GM13977 (cell line): ENCODE measurements at places on chromosomes 13 and 19.

- DNase-seq = no peak
Observed at GRCh38 chr13:35993686-35994085, 137.5 kb downstream of the DCLK1 start.

GRCh38 chr19:751501-752341 is 809 bp downstream of the MISP start:
- no peak for DNase-seq

- DNase-seq = no peak
Observed at GRCh38 chr13:37601648-37602440, 3.3 kb upstream of the POSTN start.

- DNase-seq = peak; percentile 23
Observed at GRCh38 chr13:45048890-45049407, 59.6 kb downstream of the GPALPP1 start.

GRCh38 chr13:114002009-114002544 is 28.2 kb upstream of the C13orf46 start:
- DNase-seq = no peak

DNA sequence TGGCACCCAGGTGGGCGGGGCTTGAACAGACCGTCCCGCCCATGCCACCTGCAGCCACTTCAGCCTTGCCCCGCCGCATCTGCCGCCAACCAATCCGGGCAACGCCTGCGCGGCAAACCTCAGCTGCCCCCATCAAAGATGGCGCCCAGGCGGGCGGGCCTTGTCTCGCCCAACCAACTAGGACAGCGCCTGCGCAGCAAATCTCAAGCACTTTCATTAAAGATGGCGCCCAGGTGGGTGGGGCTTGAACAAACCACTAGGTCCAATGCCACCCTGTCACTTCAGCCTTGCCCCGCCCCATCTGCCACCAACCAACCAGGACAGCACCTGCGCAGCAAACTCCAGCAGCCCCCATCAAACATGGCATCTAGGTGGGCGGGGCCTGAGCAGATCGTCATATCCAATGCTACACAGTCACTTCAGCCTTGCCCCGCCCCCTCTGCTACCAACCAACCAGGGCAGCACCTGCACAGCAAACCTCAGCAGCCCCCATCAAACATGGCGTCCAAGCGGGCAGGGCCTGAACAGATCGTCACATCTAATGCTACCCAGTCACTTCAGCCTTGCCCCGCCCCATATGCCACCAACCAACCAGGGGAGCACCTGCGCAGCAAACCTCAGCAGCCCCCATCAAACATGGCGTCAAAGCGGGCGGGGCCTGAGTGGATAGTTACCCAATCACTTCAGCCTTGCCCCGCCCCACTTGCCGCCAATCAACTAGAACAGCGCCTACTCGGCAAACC is 1.4 kb downstream of the PEG3 start:
- no peak for DNase-seq

GRCh38 chr13:39023761-39024160 is 14.1 kb downstream of the PROSER1 start:
- DNase-seq = no peak

- no peak for DNase-seq
Observed at GRCh38 chr13:97273341-97273831, 51.3 kb downstream of the MBNL2 start.

GRCh38 chr13:66657165-66657881 is 572.8 kb downstream of the PCDH9 start:
- no peak for DNase-seq

DNA sequence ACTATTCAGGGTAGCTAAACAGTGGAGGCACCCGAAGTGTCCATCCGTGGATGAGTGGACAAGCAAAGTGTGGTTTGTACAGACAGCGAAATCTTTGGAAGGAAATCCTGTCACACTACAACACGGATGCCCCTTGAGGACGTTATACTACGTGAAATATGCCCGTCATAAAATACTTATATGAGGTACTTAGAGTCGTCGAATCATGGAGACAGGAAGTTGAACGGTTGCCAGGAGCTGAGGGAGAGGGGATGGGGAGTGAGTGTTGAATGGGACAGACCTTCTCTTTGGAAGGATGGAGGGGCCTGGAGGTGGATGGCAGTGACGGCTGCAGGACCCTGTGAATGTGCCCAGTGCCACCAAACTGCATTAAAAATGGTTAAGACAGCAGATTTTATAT is 11.6 kb downstream of the ATP4B start:
- DNase-seq = no peak

GRCh38 chr13:50678464-50679162 is 164.9 kb downstream of the DLEU7 start:
- no peak for DNase-seq

GRCh38 chr13:96089749-96090239 is at the start of gene HS6ST3:
Gene HS6ST3, plus strand, starts transcription at chr13:96090107.
- DNase-seq = peak; percentile 49

DNA sequence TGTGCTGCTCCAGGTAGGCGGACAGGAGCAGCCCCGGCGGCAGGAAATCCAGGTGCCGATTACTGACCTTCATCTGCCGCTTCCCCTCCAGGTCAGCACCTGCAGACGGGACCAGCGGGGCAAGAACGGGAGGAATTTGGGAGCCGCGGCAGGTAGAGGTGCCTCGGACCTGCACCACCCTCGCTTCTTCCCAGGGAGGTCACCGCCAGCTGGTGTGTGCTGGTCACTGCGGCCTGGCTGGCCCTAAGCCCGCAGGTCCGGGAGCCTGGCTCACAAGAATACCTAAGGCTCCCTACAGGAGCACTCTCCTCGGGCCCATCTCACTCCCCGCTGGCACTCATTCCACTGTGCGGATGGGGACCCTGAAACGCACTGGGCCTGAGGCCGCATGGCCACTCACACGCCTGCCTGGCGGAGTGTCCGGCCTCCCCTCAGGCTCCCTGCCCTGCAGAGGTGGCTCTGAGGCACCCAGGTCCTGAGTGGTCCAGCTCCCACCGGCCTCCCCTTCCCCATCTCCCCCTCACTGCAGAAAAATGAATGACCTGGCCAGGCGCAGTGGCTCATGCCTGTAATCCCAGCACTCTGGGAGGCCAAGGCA is 4.3 kb downstream of the RNU6-9 start:
- DNase-seq = no peak

GRCh38 chr13:26688286-26688685 is 72.3 kb downstream of the GPR12 start:
- DNase-seq = no peak

- no peak for DNase-seq
Observed at GRCh38 chr19:12838886-12839756, 806 bp downstream of the MAST1 start.

DNA sequence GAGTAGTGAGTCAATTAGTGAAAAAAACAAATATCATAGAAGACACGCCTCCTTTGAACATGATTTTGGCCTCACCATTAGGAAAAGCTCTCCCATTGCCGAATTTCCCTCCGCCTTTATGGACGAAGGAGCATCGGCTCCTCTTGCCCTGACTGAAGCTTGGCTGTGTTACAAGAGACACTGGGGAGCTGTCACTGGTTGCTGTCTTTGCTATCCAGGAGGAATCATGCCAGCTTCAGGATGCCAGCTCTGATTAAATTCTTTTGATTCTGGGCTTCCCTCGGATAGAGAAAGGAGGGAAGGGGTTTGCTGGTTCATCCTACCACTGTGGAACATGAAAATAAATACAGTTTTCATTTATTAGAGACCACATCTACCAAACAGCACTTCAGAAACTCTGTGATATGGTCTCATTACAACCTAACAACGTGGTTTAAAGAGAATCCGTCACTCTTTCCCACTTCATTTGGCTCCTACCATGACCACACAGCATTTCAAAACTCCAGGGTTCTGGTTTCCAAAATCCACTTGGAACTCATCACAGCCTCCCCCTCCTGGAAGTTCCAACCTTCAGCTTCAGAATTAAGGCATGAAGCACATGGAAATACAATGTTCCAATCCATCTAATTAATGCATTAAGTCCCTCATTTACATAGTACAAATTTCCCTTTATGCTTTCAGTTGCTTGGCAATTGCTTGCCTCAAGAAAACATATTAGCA is 446.0 kb downstream of the EFNB2 start:
- DNase-seq = no peak

DNA sequence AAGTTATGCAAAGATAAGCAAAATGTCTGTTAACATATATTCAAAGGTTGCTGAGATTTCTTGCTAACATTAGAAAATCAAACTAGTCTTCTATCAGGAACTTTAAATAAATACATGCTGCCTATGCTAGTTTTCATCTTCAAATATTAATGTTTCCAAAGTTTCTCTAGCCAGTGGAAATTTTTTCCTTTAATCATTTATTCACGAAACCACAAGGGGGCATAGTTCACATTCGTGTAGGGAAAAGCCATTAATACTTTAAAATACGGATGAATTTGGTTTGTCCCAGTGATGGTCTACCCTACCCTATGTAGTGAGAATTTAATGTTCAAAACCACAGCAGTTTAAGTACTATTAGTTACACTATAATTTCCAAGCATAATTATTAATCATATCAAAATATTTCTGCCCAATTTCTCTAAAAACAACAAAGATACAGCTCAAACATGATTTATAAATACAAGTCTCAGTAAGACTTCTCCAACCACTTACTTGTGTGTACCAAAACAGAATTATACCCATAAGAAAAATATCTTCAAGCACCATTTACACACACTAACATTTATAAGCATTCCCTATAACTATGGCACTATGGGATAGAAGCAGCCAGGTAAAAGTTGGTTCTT is 16.2 kb downstream of the NUFIP1 start:
- no peak for DNase-seq

- no peak for DNase-seq
Observed at GRCh38 chr13:21282065-21282464, 105.6 kb downstream of the MRPL57 start.

GRCh38 chr19:10898633-10899032 is 27.3 kb downstream of the CARM1 start:
- DNase-seq = no peak

DNA sequence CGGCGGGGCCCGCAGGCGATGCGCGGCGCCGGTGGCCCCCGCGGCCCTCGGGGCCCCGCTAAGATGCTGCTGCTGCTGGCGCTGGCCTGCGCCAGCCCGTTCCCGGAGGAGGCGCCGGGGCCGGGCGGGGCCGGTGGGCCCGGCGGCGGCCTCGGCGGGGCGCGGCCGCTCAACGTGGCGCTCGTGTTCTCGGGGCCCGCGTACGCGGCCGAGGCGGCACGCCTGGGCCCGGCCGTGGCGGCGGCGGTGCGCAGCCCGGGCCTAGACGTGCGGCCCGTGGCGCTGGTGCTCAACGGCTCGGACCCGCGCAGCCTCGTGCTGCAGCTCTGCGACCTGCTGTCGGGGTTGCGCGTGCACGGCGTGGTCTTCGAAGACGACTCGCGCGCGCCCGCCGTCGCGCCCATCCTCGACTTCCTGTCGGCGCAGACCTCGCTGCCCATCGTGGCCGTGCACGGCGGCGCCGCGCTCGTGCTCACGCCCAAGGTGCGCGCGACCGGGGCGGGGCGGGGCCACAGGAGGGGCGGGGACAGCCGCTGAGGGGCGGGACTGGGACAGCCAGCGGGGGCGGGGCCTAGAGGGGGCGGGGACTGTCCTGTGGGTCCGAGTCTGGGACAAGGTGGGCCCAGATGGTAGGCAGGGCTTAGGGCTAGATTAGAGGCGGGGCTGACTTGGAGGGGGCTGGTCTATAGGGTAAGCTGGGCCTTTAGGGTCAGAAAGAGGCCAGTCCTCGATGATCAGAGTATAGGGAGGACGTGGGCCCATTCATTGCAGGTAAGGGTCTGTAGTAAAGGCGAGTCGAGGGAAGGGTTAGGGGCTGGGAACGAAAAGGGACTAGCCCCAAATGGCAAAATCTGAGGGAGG is 5.1 kb downstream of the GRIN2D start:
- DNase-seq = peak; percentile 94

GRCh38 chr19:41599175-41599966 is 23.4 kb downstream of the CEACAM21 start:
- DNase-seq = no peak

- DNase-seq = peak; percentile 12
Observed at GRCh38 chr13:39688699-39689405, 33.4 kb downstream of the COG6 start.

- no peak for DNase-seq
Observed at GRCh38 chr19:2113439-2114211, 16.9 kb downstream of the IZUMO4 start.

DNA sequence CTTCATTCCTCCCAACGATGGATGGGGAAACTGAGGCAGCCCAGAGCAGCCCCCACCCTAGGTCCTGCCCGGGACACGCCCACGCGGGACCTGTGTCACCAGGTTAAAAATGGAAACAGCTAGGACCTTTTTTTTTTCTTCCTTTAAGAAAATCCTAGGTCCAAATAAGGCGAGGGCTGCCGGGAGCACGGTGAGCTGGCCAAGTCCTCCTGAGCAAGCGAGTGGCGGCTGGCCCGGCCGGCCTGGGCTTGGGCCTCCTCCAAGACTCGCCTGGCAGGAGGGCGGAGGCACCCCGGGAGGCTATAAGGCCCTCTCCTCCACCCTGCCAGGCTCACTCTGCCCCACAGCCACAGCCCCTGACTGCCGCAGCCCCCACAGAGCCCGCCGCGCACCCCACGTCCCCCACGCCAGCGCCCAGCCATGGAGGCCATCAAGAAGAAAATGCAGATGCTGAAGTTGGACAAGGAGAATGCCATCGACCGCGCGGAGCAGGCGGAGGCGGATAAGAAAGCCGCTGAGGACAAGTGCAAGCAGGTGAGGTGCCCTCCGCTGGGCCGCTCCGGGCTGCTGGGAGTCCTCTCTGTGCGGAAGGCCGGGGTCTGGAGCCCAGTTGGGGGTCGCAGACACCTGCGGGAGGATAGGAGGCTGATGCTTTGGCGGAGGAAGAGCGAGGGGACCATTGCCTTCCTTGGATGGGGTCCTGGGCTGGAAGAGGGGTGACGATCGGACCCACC is 8.9 kb upstream of the TPM4 start:
- no peak for DNase-seq

DNA sequence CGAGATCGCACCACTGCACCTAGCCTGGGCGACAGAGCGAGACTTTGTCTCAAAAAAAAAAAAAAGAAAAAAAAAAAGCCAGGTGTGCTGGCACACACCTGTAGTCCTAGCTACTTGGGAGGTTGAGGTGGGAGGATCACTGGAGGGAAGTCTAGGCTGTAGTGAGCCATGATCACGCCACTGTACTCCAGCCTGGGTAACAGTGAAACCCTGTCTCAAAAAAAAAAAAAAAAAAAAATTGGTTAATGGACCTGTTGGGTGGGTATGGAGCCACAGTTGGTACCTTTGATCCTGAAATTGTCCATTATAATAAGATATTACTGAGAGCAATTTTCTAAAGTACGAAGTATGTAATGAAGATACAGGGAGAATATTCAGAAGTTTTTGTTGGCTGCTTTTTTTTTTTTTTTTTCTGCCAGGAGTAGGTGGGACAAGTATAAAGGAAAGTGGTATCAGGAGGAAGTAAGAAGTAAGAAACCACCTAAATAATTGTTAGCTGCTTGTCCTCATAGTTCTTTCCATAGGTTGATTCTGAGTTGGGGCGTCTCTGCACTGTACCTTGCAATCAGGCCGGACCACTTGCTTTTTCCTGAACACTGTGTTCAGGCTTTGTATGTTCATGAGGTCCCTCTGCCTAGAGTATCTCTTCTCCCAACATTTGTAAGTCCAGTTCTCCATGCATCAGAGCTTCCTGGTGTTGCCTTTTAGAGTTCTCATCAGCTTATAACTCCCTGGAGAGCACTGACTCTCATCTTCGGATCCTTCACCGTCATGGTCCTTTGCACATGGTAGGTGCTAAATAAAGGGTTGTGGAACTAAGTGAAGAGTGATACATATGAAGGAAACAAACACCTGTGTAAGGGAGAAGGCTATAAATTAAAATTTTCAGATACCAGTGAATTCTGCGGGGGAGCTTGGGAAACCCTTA is 31.7 kb downstream of the ARHGAP35 start:
- peak; percentile 35 for DNase-seq

- DNase-seq = no peak
Observed at GRCh38 chr19:45972081-45972946, 1.4 kb downstream of the NOVA2 start.

- DNase-seq = no peak
Observed at GRCh38 chr19:44696939-44697669, 1.8 kb upstream of the CEACAM16 start.
